Hippocampal formation (tissue), 2 donors: ENCODE measurements at places on chromosomes 16 and 17.

GRCh38 chr16:81539759-81540472 lies 95.3 kb downstream of the CMIP start:
- DNase-seq: no peak

- no peak for DNase-seq
Observed at GRCh38 chr16:11298143-11298900, 17.2 kb upstream of the PRM1 start.

- no peak for DNase-seq
Observed at GRCh38 chr16:67770346-67770991, 35.9 kb downstream of the RANBP10 start.

DNA sequence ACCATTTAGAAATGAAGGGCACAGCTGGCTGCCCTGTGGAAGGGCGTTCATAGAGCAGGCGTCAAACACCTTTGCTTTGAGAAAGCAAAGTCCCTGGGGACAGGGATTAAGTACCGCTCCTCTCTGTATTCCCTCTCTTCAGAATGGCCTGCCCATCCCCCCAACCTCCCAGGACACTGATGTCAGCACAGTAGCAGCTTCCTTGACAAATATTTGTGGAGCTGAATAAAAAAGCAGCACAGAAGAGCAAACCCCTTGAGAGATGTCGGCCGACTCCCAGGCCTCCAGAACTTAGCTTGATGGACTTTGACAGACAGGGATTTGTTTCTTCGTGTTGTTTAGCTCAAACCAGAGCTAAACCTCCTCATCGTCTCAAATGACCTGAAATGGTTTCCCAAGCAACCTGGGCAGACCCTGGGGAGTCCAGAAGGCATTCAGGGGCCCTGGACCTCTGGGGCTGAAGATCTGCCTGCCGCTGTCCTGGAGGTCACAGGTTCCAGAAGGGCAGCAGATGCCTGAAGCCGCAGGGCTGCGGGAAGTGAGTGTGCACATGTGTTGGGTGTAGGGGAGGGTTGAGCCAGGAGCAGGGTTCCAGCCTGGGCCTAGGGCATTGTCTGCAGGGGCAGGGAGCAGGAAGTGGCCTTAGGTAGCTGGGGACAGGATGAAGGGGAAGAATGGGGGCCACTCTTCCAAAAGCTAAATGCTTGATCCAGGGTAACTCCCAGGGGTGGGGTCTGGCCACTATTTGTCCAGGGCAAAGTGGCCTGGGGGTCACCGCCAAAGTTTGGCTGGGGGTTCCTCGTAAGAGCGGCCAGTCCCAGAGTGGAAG lies 42.3 kb upstream of the NKD1 start:
- no peak for DNase-seq
